ENCODE measurements at places on chromosomes 13 and 19. TPM values are rescaled to one million over a fixed set of nuclear protein-coding genes. Genes with fewer than 3 reads are reported as not detected.
A peak's percentile ranks its signal among the peaks of the same experiment; 100 is the strongest.

- no peak overlapping the region for H3K4me3 ChIP-seq
- H3K27ac ChIP-seq = no peak overlapping the region
- H3K27me3 ChIP-seq = no peaks in the 10 kb centered on the region
- no peak for DNase-seq
Observed at GRCh38 chr13:52954838-52955237, 73.8 kb upstream of the OLFM4 start.

DNA sequence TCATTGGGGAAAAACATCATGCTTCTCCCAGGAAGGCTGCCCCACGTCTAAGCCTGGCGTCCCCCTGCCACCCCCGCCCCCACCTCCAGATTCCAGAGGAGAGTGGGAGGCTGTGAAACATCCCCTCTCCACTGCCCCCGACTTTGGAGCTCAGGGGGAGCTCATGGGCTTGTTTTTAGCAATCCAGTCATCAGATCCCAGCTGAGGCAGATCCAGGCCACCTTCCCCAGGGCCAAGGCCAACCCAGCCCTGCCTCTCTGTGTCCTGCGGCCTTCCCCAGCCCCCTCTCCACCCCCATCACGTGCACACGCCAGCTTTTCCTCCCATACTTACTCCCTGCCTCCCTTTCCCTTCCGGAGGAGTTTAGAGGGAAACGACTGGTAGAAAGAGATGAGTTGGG, 38.8 kb downstream of the SHISA2 start:
- no peak overlapping the region for H3K4me3 ChIP-seq
- no peaks in the 10 kb centered on the region for H3K27me3 ChIP-seq
- no peak overlapping the region for H3K27ac ChIP-seq
- H3K36me3 ChIP-seq = no peaks in the 10 kb centered on the region
- no peak for DNase-seq

DNA sequence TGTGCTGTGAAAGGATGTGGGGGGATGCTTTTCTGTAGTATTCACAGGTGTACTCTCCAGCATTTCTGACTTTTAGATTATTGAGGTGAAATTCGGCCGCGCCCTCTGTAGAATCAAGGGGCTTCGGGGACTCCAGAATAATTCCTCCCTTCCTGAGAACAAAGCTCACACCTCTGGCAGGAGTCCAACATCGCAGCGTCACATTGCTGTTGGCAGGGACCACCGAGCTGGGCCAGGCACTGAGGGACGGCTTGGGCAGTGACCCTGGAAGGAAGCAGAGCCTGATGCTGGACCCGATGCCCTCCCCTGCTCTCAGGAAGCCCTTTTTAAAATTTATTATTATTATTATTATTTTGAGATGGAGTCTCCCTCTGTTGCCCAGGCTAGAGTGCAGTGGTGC, 6.3 kb downstream of the TARM1 start:
- no peak overlapping the region for H3K27ac ChIP-seq
- H3K36me3 ChIP-seq = no peaks in the 10 kb centered on the region
- H3K27me3 ChIP-seq = no peaks in the 10 kb centered on the region
- no peak for DNase-seq
- H3K4me1 ChIP-seq = no peaks in the 10 kb centered on the region
- H3K4me3 ChIP-seq = no peak overlapping the region

DNA sequence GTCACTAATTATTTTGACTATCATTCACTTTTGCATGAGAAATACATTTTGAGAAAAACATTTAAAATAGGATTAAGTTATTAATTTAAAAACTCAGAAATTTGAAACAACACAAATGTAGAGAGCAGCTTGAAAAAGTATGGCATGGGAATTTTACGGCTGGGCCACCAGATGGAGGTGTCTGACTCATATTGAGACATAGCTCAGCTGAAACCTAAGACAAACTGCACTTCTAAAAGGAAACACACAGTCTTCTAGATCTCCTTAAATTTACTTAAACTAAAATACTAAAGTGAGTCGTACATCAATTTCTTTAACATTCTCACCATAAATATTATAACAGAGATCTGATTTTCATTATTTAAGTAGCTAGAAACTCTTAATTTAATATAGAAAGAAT, 41.9 kb upstream of the POSTN start:
- H3K27me3 ChIP-seq = no peaks in the 10 kb centered on the region
- H3K4me1 ChIP-seq = no peaks in the 10 kb centered on the region
- peak; percentile 2 for DNase-seq
- no peaks in the 10 kb centered on the region for H3K36me3 ChIP-seq
- H3K4me3 ChIP-seq = no peak overlapping the region

DNA sequence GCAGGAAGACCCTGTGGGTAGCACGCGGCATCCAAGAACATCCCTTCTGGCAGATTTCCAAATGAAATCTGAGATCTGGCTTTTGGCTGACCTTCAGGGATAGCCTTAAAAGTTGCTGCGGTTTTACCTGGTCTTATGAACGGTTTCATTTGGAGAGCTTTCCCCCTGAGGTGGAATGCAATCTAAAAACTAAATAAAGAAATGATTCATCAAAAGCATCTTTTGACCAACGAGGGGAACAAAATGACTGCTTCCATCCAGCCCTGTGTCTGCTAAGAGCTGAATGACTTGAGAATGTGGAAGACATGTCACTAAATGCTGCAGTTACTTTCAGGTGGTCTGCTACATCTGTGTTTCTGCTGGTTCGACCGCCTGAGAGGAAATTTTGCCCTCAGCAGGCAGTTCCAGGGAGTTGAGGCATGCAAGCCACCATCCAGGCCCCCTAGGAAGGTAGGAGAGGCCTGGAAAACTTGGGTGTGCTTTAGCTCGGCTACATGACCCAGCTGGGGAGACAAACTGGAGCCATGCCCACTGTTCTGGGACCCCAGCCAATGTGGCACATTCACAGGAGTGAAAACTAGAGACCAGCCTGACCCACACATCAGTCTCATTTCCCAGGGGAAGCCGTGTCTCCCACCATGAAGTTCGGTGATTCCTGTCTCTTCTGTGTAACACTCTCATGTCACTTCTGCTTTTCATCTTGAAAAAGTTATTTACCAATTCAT, 175.1 kb upstream of the KL start:
- no peak overlapping the region for H3K4me3 ChIP-seq
- DNase-seq = no peak

- H3K4me1 ChIP-seq = peaks cover 15% of the 10 kb centered on the region
- no peaks in the 10 kb centered on the region for H3K36me3 ChIP-seq
- H3K27ac ChIP-seq = no peak overlapping the region
- no peak for DNase-seq
Observed at GRCh38 chr19:27746691-27747380, 1466.1 kb downstream of the UQCRFS1 start.

GRCh38 chr13:30111810-30112209, 195.5 kb downstream of the KATNAL1 start:
- no peak overlapping the region for H3K4me3 ChIP-seq
- no peak for DNase-seq
- no peaks in the 10 kb centered on the region for H3K36me3 ChIP-seq
- no peak overlapping the region for H3K27ac ChIP-seq
- H3K27me3 ChIP-seq = no peaks in the 10 kb centered on the region

DNA sequence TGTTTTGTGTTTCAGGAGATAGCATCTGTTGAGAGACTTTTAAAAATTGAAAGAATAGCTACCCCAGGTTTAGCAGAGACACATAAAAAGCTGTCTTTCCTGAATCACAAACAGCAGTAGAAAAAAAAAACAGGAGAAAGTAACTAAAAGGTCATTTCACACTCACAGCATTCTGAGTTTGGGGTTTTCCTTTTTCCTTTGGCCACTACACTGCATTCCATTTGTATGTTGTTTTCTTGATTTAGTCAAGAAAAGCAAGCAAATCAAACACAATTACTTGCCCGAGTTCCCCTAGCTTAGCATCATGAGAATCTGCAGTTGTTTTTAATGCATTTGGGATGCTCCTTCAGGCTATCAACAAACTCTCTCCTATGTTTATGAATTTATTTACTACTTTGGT, 161.0 kb downstream of the KCTD12 start:
- no peak for DNase-seq
- no peaks in the 10 kb centered on the region for H3K36me3 ChIP-seq
- no peaks in the 10 kb centered on the region for H3K27me3 ChIP-seq
- no peak overlapping the region for H3K27ac ChIP-seq
- H3K4me3 ChIP-seq = no peak overlapping the region

DNA sequence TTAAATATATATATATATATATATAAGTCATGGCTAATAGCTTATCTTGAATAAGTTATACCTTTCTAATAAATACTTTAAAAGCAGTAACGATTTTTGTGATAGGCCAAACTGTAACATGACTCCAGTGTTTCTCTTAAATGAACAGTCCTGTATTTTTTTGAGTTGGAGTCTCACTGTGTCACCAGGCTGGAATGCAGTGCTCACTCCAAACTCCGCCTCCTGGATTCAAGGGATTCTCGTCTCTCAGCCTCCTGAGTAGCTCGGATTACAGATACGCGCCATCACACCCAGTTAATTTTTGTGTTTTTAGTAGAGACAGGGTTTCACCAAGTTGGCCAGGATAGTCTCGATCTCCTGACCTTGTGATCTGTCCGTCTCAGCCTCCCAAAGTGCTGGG, 814.2 kb upstream of the SLITRK5 start:
- no peaks in the 10 kb centered on the region for H3K36me3 ChIP-seq
- H3K27me3 ChIP-seq = no peaks in the 10 kb centered on the region
- DNase-seq = no peak
- H3K4me1 ChIP-seq = no peaks in the 10 kb centered on the region

GRCh38 chr19:48444129-48444935, 1.5 kb upstream of the GRWD1 start:
- peak overlapping the region; percentile 95 for H3K4me3 ChIP-seq
- peaks cover 3% of the 10 kb centered on the region for H3K36me3 ChIP-seq
- no peaks in the 10 kb centered on the region for H3K27me3 ChIP-seq
- peak overlapping the region; percentile 87 for H3K27ac ChIP-seq
- DNase-seq = no peak
- H3K4me1 ChIP-seq = peaks cover 9% of the 10 kb centered on the region

GRCh38 chr13:34243403-34243802, 425.5 kb downstream of the RFC3 start:
- no peak overlapping the region for H3K27ac ChIP-seq
- no peak overlapping the region for H3K4me3 ChIP-seq
- DNase-seq = no peak
- H3K4me1 ChIP-seq = no peaks in the 10 kb centered on the region
- no peaks in the 10 kb centered on the region for H3K36me3 ChIP-seq
- no peaks in the 10 kb centered on the region for H3K27me3 ChIP-seq

- H3K27me3 ChIP-seq = peaks cover 2% of the 10 kb centered on the region
- no peaks in the 10 kb centered on the region for H3K36me3 ChIP-seq
- no peak overlapping the region for H3K4me3 ChIP-seq
- no peaks in the 10 kb centered on the region for H3K4me1 ChIP-seq
- no peak for DNase-seq
Observed at GRCh38 chr13:97686594-97686993, 252.6 kb downstream of the RAP2A start.

DNA sequence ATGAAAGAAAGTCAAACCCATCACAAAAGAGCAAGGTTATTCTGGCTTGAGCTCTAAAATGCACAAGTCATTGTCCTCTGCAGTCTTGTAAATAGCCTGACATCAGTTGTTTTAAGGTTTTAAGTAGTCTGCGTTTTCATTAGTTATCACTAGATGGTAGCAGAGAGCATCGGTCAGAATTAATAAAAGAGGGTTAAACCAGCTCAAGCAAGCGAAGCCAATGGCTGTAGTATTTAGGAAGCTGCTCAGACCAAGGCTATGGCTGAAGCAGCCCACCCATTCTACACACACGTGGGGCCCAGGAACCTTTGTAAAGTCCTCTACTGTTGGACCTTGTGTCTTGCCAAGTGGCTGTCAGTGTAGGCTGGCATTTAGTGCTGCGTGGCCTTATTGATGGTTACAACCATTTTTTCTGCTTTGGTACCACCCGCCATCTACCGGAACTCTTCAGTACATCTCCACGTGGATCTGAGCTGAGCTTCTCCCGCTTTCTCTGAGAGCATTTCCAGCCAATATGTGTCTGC, 13.3 kb upstream of the ZNF57 start:
- DNase-seq = peak; percentile 61
- H3K36me3 ChIP-seq = no peaks in the 10 kb centered on the region
- H3K4me3 ChIP-seq = no peak overlapping the region

DNA sequence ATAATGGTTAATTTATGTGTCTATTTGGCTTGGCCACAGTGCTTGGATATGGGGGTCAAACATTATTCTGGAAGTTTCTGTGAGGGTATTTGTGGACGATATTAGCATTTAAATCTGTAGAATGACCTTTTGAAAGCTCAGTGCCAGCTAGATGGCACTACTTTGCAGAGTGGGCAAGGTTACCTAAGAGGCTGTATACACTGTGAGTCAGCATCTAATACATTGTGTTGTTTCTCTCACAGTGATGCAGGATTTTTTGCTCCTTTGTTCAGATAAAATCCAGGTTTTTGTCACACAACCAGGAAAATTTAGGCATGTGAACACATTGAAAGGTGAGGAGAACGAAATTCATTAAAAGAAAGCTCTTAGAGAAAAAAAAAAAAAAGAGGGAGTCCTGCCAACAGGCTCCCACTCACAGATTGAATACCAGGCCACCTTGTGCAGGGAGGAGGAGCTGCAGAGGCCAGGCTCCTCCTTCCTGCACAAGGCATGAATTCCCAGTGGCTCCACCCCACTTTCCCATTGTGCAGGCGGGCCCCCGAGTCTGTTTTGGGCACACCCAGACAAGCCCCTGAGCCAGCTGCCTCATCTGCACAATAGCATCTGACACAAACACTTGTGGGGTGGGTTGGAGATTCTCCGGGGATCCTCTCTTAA, 551.0 kb upstream of the ATXN8OS start:
- H3K27me3 ChIP-seq = no peaks in the 10 kb centered on the region
- no peak overlapping the region for H3K27ac ChIP-seq
- no peak overlapping the region for H3K4me3 ChIP-seq
- no peaks in the 10 kb centered on the region for H3K36me3 ChIP-seq
- no peak for DNase-seq
- no peaks in the 10 kb centered on the region for H3K4me1 ChIP-seq

The ATP12A gene
- not detected for total RNA-seq

The FCAR gene
- not detected for total RNA-seq

The SOX1 gene
- not detected for total RNA-seq

The CTXN1 gene
- 89.4 TPM for total RNA-seq

The OLFM4 gene
- not detected for total RNA-seq

The LILRA5 gene
- total RNA-seq = not detected

The AP1M2 gene
- 10.1 TPM for total RNA-seq

The AMER2 gene
- total RNA-seq = not detected

The ZNF486 gene
- 7.8 TPM for total RNA-seq

The CLEC17A gene
- not detected for total RNA-seq

The FFAR1 gene
- not detected for total RNA-seq

Data from Panc1 (cell line).